ENCODE measurements at places on chromosomes 7 and 10. TPM values are rescaled to one million over a fixed set of nuclear protein-coding genes. Genes with fewer than 3 reads are reported as not detected.

- H3K4me3 ChIP-seq: no peak overlapping the region
- H3K27ac ChIP-seq: no peak overlapping the region
- H3K27me3 ChIP-seq: no peaks in the 10 kb centered on the region
- DNase-seq: no peak
- H3K36me3 ChIP-seq: peaks cover 3% of the 10 kb centered on the region
These were observed 834.9 kb downstream of the GRID1 start for GRCh38 chr10:85531706-85532105.

DNA sequence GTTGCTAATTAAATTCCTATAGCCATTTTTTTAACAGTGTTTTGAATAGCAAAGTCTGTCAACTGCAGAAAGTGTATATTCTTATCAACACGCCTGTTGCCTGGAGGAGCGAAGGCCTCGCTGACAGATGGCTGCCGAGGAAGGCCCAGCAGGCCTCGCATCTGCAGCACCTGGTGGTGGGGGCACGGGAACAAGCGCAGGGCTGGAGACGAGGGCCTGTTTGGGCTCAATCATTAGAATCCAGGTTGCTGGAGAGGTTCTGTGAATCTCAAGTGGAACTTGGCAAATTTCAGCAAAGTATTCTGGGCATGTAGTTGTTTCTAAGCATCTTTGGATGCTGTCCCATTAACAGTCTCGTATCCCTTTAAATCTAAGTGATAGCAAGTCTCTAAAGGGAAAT is 66.1 kb upstream of the FAM204A start:
- no peak overlapping the region for H3K4me3 ChIP-seq
- no peak for DNase-seq
- H3K27ac ChIP-seq: no peak overlapping the region

DNA sequence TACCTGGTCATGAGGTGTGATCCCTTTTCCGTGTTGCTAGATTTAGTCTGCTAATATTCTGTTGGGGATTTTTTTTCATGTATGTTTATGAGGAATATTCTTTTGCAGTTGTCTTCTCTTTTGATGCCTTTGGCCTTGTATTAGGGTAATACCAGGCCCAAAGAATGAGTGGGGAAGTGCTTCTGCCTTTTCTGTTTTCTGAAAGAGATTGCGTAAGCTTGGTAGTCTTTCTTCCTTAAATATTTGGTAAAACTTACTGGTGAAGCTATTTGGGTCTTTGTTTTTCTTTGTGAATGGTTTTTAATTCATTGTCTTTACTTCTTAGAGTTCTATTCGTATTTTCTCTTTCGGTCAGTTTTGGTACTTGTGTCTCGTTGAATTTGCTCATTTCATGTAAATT is 51.1 kb downstream of the SHH start:
- H3K36me3 ChIP-seq: peaks cover 48% of the 10 kb centered on the region
- no peak overlapping the region for H3K27ac ChIP-seq
- no peaks in the 10 kb centered on the region for H3K27me3 ChIP-seq
- no peak for DNase-seq
- H3K4me3 ChIP-seq: no peak overlapping the region

MXI1 gene
- total RNA-seq: 5.6 TPM

SVIL gene
- 13.1 TPM for total RNA-seq

GRCh38 chr10:59106441-59106840 is 70.0 kb upstream of the PHYHIPL start:
- no peaks in the 10 kb centered on the region for H3K27me3 ChIP-seq
- no peaks in the 10 kb centered on the region for H3K36me3 ChIP-seq
- H3K4me3 ChIP-seq: no peak overlapping the region
- no peaks in the 10 kb centered on the region for H3K4me1 ChIP-seq
- DNase-seq: no peak

DNA sequence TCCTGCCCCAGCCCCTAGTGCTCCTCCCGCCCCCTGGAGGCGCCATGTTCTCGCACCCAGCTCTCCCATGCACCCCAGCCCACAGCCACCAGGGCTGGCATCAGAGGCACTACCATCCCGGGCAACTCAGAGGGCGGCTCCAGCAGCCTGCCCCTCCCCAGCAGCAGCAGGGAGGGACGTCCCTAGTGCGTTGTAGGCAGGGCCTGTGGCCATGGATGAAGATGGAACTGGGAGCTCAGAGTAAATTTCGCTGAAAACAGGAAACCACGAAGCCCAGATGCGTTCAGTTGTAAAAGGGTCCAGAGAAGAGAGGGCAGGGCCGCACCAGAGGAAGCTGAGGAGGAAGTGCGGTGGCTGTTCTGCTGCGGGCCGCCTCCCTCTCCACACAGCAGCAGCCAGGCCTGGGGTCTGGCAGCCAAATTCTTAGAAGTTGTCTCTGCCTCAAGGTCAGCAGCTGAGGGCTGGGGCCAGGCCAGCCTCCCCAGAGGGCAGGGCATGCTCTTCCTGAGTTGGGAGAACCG is 24.6 kb downstream of the VSIR start:
- no peaks in the 10 kb centered on the region for H3K36me3 ChIP-seq
- no peaks in the 10 kb centered on the region for H3K27me3 ChIP-seq
- H3K4me3 ChIP-seq: no peak overlapping the region
- H3K27ac ChIP-seq: no peak overlapping the region
- DNase-seq: peak; percentile 57
- H3K4me1 ChIP-seq: no peaks in the 10 kb centered on the region

DNA sequence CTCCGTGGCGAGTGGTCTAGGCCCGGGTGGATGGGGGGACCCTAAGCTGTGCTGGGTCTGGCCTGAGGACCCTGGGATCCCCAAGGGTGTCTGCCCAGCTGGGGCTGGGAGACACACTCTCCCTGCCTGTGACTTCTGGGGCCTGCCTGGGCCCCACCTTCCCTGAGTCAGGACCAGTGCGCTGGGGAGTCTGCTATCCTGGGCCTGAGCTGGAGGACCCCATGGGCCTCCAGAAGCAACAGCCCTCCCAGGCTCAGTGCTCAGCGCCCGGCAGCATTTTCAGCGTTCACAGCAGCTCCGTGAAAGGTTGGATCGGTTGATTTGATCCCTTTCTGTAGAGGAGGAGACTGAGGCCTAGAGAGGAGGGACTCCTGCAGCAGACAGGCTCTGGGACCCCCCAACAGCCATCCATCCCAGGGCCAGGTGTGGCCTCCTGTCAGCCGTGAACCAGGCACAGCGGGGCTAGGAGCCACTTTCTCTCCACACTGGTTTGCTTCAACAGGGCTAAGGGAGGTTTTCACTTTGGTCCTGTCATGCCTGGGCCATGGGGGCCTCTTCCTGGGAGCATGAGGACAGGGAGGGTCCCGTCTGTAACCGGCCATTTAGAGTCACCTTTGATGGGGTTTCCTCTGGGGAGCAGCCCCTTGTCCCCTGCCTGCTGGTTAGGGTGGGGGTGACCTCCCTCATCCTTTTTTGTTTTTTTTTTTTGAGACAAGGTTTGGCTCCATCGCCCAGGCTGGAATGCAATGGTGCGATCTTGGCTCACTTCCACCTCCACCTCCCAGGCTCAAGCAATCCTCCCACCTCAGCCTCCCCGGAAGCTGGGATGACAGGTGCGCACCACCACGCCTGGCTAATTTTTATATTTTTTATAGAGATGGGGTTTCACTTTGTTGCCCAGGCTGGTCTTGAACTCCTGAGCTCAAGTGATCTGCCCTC is 12.4 kb downstream of the FOXL3 start:
- no peak for DNase-seq
- H3K27ac ChIP-seq: no peak overlapping the region
- no peaks in the 10 kb centered on the region for H3K36me3 ChIP-seq
- H3K27me3 ChIP-seq: no peaks in the 10 kb centered on the region
- H3K4me1 ChIP-seq: no peaks in the 10 kb centered on the region

CASP2 gene
- 65.3 TPM for total RNA-seq

VWA2 gene
- total RNA-seq: 1.6 TPM

DNA sequence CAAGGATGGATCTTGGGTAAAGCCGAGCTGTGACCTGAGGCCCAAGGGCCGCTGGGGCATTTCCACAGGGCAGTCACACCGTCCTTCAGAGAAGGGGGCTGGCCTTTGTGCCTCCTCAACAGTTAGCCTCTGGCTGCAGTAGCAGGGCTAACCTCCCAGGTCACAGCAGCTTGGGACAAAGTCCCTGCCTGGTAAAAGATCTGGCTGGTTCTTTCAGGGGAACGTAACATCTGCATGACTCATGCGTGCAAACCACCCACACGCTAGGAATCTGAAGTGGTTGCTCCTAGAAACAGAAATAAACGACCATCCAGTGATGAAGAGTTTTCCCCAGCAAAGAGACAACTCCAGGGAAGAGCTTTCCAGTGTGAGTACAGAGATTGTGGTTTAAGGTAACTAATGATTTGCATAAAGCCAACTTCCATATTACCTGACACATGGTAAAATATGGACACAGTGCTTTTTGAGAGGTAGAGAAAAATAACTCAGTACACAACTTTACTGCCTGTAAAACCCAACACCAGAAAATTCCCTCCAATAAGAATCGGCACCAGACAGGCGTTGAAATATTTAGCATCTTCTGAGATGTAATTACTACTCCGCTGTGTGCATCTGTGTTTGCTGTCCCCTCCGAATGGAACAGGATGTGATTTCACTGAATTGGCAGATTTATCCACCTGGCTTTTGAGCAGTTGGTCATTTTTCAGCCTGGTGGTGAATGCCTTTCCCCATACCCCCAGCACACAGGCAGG is 84.9 kb upstream of the ADRB1 start:
- H3K4me1 ChIP-seq: no peaks in the 10 kb centered on the region
- DNase-seq: no peak
- H3K4me3 ChIP-seq: no peak overlapping the region
- H3K27me3 ChIP-seq: no peaks in the 10 kb centered on the region

- H3K27ac ChIP-seq: no peak overlapping the region
- H3K27me3 ChIP-seq: no peaks in the 10 kb centered on the region
- DNase-seq: no peak
- no peaks in the 10 kb centered on the region for H3K4me1 ChIP-seq
These were observed 110.2 kb downstream of the TMEM26 start for GRCh38 chr10:61342858-61343572.

DNA sequence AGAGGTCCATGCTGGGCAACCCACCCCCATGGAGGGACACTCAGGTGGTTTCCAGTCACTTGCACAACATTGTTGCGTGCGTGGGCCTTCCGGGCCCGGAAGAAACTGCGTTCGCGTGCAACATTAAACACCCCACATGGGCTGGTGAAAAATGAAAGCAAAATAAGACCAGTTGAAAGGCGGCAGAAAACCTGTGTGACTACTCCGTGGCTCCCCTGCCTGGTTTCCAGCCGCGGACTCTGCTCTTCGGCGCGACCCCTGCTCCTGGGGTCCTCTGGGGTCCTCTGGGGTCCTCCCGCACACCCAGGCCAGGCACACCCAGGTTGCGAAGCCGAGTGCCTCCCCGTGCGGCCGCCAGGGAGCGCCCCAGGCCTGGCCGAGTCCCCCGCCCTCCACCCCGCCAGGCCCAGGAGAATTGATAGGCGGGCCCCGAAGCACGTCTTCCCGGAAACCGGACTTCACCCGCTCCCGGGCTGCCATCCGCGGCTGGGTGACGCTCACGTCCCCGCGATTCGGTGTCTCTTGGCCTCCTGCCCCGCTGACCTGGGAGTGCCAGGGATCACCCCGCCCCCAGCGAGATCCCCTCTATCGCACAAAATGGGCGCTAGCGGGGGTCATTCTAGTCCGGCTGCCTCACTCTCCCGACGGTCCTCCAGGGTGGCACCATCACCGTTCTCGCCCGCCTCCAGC is 1.9 kb upstream of the SH2D4B start:
- DNase-seq: peak; percentile 79
- H3K36me3 ChIP-seq: peaks cover 9% of the 10 kb centered on the region
- no peaks in the 10 kb centered on the region for H3K27me3 ChIP-seq
- H3K27ac ChIP-seq: no peak overlapping the region
- no peak overlapping the region for H3K4me3 ChIP-seq
- no peaks in the 10 kb centered on the region for H3K4me1 ChIP-seq

DNA sequence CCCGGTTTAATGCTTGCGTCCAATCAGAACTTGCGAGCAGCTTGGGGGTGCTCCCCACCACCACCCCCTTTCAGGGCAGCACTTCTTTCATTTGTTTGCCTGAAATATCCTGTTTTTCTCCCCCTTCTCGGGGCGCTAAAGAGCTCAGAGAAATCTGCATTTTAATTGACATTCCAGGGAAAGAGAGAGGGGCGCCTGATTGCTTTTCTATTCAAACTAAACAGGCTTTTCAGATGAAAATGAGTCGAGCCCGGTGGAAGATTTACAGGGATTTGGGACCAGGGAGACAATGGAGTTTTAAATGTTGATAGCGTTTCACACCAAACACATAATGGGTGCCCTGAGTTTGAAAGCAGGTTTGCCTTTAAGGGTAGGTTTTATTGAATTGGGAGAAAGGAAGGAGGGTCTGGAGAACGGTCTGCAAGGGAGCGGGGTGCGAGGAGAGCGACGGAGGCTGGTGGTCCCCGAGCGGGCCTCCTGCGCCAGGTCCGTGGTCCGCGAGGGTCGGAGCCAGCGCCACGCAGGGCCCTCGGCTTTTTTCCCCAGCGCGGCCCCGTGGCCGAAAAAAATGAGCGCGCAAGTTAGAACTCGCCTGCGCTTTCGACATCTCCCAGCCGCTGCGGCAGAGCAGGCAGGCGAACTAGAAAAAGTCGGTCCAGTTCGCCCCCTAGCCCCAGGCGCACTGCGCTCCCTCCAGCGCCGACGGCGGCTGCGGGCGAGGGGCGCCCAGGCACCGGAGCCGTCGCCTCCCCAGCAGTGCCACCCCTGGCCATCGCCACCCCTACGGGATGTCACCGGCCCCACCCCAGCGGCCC is 1.3 kb downstream of the FGFR2 start:
- peak overlapping the region; percentile 98 for H3K27ac ChIP-seq
- H3K4me3 ChIP-seq: peak overlapping the region; percentile 98
- DNase-seq: peak; percentile 73
- no peaks in the 10 kb centered on the region for H3K27me3 ChIP-seq
- H3K4me1 ChIP-seq: peaks cover 18% of the 10 kb centered on the region

DPCD gene
- total RNA-seq: 20.7 TPM

GRCh38 chr7:50921114-50921813 is 138.6 kb upstream of the GRB10 start:
- H3K27me3 ChIP-seq: no peaks in the 10 kb centered on the region
- H3K27ac ChIP-seq: no peak overlapping the region
- no peak for DNase-seq
- H3K4me3 ChIP-seq: no peak overlapping the region

HTR5A gene
- not detected for total RNA-seq

PON1 gene
- total RNA-seq: 0.90 TPM

- H3K36me3 ChIP-seq: 0 out of 3 replicates have a peak, but pooled peaks cover 1% of the 10 kb centered on the region
- no peaks in the 10 kb centered on the region for H3K27me3 ChIP-seq
- no peaks in the 10 kb centered on the region for H3K4me1 ChIP-seq
- no peak overlapping the region for H3K4me3 ChIP-seq
- H3K27ac ChIP-seq: no peak overlapping the region
These were observed 718.8 kb downstream of the MAGI2 start for GRCh38 chr7:78734626-78735025.

DNA sequence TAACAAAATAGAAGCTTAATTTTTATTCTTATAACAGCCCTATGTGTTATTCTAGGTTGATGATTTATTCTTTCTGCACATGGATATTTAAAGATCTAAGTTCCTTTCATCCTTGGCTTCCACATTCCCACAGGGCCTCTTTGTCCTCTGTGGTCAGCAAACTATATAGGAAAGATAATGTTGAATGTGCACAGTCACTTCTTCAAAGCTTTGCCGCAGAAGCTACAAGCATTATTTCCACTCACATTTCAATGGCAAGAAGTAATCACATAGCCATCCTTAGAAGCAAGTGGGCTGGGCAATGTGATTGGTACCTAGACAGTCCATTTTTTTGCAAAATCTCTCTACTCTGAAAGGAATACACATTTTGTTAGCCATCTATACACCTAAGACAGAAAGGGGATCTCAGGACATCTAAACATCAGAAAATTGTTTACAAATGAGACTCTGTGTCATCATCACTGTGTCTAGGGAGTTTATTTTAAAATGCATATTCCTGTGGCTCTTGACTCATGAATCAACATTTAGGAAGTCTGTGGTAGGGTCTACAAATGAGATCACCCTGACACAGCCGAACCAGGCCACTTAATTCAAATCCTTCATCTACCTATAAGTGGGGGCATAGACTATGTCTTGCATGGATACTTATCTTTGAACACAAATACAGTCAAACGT is 1060.5 kb downstream of the XPNPEP1 start:
- no peak overlapping the region for H3K27ac ChIP-seq
- no peak for DNase-seq
- no peaks in the 10 kb centered on the region for H3K4me1 ChIP-seq
